ENCODE measurements at places on chromosomes 13 and 19.
A peak's percentile ranks its signal among the peaks of the same experiment; 100 is the strongest.

DNA sequence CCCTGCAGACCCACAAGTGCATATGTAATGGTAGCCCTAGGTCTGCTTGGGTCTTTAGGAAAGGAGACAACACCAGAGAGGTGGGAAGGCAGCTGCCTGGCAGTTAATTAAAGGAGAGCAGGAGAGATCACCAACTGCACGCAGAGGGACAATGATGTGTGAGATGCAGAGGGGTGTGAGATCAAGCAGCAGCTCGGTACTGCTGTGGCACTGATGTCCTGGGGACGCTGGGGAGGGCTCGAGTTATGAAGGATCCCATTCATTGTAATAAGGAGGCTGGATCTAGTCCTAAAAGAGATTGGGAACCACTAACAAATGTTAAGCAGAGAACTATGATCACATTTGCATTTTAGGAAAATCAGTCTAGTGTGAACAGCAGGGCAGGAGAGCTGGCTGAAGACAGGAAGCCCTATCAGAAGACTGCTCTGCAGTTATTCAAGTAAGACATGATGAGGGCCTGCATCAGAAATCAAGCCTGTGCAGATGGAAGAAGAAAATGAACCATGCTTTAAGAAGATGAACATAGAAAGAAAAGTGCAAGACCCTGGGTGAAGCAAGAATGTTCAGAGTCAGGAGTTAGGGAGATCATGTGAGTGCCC, 80.4 kb downstream of the DLEU7 start:
- peak; percentile 96 for DNase-seq

DNA sequence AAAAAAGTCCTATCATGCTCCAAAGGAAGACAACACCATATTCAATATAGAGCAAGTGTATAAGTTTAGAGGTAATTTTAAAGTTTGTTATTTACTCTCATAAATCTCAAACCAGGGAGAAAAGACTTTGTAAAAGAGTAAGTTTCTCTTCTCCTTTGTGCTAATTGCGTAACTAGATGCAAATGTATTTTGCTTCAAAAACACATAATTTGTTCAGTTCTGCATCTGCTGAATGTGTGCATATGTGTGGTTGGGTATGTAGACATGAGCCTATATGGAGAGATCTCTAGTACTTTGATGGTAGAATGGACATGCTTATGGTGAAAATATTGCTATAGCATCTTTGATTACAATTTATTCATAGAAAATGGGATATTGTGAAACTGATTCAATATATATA, 17.8 kb upstream of the MIR17HG start:
- DNase-seq, result no peak

DNA sequence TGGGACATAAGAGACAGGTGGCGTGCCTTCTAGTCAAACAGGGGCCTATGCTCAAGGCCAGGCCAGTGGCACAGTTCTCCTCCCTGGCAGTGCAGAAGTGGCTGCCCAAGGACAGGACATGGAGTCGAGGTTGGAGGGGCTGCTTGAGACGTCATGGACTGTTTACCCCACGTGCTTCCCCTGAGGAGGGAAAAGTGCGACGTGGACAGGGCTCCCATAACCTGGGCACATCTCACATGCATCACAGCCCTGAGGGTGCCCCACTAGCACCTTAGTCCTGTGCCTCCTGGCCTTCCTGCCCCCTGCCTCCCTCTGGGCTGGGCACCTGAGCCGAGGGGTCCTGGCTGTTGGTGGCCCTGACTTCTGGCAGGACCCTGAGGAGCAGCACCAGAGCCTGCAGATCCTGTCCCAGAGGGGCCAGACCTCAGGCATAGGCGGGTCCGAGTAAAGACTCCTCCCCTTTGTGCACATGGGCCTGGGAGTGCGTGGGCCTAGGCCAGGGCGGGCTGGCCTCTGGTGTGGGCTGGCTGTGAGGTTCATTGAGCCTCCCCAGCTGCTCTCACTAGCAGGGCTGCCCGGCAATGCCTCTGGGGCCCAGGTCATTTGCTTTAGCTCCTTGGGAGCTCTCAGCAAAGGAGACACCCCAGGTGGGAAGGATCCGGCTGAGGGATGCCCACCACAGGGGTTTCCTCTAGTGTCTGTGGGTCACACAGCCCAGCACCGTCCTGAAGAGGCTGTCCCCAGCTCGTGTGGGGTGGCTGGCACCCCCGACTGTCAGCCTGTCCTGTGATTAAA, 65.7 kb downstream of the CEBPG start:
- DNase-seq, result no peak

DNA sequence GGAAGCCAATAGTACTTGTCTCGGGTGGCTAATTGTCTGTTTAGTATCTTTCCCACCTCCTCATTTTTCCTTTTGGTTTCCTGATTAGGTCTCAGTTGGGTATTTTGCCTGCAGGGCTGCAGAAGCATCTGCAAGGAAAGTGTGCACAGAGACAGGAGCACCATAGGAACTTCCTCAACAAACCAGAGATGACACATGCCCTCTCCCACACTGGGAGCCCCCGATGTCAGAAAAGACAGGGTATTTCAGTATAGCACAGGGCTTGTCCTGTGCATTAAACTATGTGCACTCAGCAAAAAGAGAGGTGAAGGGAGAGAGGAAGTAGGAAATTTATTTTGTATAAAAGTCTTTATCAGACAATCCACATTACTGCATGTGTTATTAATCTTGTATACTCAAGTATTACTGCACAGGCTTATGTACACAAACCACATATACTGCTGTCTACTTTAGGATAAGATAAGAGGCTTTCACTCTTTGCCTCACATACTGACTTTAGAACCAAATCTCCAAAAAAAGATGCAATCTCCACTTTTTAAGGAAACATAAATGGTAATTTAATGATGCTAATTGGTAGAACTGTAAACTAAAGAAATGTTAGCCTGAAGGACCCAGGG, 501.0 kb downstream of the FOXO1 start:
- no peak for DNase-seq

GRCh38 chr19:9070066-9070465, 16.8 kb upstream of the OR1M1 start:
- DNase-seq, result no peak

GRCh38 chr19:43784981-43785808, 4.4 kb upstream of the KCNN4 start:
- DNase-seq, result peak; percentile 85
